ENCODE measurements at places on chromosomes 2 and 18. TPM values are rescaled to one million over a fixed set of nuclear protein-coding genes. Genes with fewer than 3 reads are reported as not detected.

Gene SNED1
- 6.6 TPM for polyA plus RNA-seq

Gene GPR17
- polyA plus RNA-seq = 1.5 TPM

Gene CXCR2
- 0.12 TPM for polyA plus RNA-seq

Gene GAREM2
- 2.4 TPM for polyA plus RNA-seq

Gene C2orf42
- polyA plus RNA-seq = 11.3 TPM

Gene NUP35
- polyA plus RNA-seq = 23.8 TPM

Gene HES6
- 24.4 TPM for polyA plus RNA-seq

Gene SPC25
- 7.4 TPM for polyA plus RNA-seq

Gene ALPI
- polyA plus RNA-seq = 80.6 TPM

Gene TMEM163
- 0.39 TPM for polyA plus RNA-seq

Measured in large intestine (tissue), 12 donors.